ENCODE measurements at places on chromosomes 4 and X. TPM values are rescaled to one million over a fixed set of nuclear protein-coding genes. Genes with fewer than 3 reads are reported as not detected.
A peak's percentile ranks its signal among the peaks of the same experiment; 100 is the strongest.

- no peaks in the 10 kb centered on the region for H3K4me1 ChIP-seq
- H3K27me3 ChIP-seq, result no peaks in the 10 kb centered on the region
- no peak for DNase-seq
- no peak overlapping the region for H3K4me3 ChIP-seq
- no peak overlapping the region for H3K27ac ChIP-seq
These were observed 71.1 kb downstream of the CLOCK start for GRCh38 chr4:55475394-55476243.

DNA sequence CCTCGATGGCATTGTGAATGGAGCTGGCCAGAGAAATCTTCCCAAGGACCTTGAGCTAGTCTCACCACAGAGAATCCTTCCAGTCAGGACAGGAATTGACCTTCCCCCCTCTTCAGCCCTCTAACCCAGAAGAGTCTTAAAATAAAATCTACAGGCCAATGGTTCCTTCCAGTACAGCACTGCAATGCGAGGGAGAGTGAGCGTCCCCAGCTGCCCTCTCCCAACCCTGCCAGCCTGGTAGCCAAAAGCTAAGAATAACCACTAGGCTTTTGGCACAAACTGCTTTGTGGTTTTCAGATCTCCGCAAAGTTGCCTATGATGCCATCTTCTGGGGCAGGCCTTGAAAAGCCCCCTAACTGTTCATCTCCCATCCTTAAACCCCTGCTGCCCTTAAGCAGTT, 175.1 kb downstream of the AR start:
- H3K36me3 ChIP-seq, result no peaks in the 10 kb centered on the region
- H3K27me3 ChIP-seq, result no peaks in the 10 kb centered on the region
- no peak overlapping the region for H3K4me3 ChIP-seq
- no peak overlapping the region for H3K27ac ChIP-seq
- H3K4me1 ChIP-seq, result no peaks in the 10 kb centered on the region

- no peak overlapping the region for H3K27ac ChIP-seq
- no peaks in the 10 kb centered on the region for H3K4me1 ChIP-seq
These were observed 81.4 kb downstream of the PRR32 start for GRCh38 chrX:126900937-126901336.

GRCh38 chr4:172348426-172348825, 535.2 kb downstream of the GALNTL6 start:
- H3K36me3 ChIP-seq, result no peaks in the 10 kb centered on the region
- H3K27ac ChIP-seq, result no peak overlapping the region
- H3K4me1 ChIP-seq, result no peaks in the 10 kb centered on the region
- DNase-seq, result no peak
- no peak overlapping the region for H3K4me3 ChIP-seq

The AREG gene
- polyA plus RNA-seq, result 4.7 TPM

The DCUN1D4 gene
- 5.7 TPM for polyA plus RNA-seq

The IBSP gene
- polyA plus RNA-seq, result 0.04 TPM

DNA sequence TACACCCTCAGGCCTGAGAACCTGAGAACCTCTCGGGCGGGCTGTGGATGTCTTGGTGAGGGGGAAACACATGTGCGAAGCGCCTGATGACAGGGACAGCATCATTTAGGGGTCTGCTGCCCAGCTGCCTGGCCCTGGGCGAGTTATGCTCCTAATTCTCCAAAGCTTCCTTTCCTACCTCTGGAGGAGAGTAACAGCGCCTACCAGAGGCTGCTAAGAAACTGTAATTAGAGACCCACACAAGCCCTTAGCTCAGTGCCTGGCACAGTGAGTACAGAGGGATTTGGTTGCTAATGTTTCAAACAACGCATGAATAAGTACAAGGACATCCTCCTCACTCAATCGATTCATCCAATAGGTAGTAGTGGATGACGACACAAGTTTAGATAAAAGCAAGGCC, 40.4 kb downstream of the BCOR start:
- H3K4me1 ChIP-seq, result no peaks in the 10 kb centered on the region
- H3K27me3 ChIP-seq, result no peaks in the 10 kb centered on the region
- no peak overlapping the region for H3K4me3 ChIP-seq
- peaks cover 8% of the 10 kb centered on the region for H3K36me3 ChIP-seq
- H3K27ac ChIP-seq, result no peak overlapping the region

DNA sequence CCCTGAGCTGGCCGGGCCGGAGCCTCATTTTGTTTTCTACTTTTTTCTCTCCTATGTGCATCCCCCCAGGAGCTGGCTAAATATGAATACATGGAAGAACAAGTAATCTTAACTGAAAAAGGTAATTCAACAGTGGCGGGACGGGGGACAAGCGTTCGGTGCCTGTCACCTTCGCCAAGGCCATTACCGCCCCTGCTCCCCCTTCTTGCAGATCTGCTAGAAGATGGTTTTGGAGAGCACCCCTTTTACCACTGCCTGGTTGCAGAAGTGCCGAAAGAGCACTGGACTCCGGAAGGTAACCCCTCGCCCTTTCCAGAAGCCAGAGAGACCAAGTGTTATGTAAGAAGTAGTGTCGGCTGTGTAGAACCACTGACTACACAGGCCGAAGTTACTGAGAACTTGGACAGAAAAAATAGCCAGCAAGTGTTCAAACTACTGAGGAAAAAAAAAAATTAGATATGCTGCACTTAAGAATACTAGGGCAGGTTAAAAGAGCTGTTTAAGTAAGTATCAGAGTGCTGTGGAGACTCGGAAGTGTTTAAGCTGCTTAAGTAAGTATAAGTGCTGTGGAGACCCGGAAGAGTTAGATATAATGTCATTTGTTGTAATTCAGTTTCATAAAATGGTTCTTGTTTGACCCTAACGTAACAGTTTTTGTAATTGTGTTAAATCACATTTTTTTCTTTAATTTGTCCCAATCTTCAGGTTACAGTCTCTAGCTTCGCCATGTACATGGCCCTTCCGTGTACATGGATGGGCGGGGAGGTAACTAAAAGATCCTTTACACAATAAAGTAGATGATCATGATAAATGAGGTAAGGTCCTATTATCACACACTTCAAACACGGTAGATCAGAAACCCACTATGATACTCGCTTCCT, 856 bp downstream of the SAT1 start:
- no peaks in the 10 kb centered on the region for H3K4me1 ChIP-seq
- peak; percentile 28 for DNase-seq
- H3K27ac ChIP-seq, result peak overlapping the region; percentile 86
- H3K4me3 ChIP-seq, result peak overlapping the region; percentile 79

DNA sequence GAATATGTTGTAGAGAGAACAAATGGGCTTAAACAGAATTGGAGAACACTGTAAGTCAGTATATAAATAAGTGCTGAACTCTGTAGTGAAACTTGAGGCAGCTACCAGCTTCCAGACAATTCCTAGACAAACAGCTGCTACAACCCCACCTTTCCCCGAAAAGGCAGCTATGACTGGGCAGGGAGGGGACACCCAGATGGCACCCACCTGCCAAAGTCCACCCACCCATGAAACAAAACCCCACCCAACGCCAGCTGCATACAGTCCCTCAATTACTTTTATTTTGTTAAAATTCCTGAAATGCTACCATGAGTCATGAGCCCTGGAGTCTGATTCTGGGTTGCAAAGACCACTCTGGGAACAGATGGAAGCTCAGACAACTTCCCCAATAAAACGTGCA, 24.4 kb downstream of the RELL1 start:
- H3K4me3 ChIP-seq, result no peak overlapping the region
- H3K27ac ChIP-seq, result no peak overlapping the region
- peaks cover 45% of the 10 kb centered on the region for H3K4me1 ChIP-seq
- no peak for DNase-seq
- H3K36me3 ChIP-seq, result no peaks in the 10 kb centered on the region
- H3K27me3 ChIP-seq, result no peaks in the 10 kb centered on the region

DNA sequence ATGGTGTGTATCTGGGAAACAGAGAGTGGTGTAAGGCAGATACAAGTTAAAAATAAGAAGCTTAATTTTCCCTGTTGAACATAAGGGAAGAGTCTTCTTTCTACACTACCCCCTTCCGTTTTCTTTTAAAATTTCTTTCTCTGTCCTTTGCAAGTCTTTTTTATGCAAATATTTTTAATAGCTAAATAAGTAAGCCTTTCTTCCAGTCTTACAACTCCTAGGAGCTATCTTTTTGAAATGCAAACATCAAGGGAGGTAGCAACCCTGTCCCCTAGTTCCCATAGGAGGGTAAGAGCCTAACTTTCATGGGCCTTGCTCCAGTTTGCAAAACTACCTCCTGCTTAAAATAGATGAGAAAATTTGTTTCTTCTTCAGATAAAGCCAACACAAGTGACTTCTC, 121.5 kb downstream of the MBNL3 start:
- no peak overlapping the region for H3K27ac ChIP-seq
- H3K4me1 ChIP-seq, result no peaks in the 10 kb centered on the region
- H3K4me3 ChIP-seq, result no peak overlapping the region
- H3K36me3 ChIP-seq, result no peaks in the 10 kb centered on the region
- DNase-seq, result no peak

- H3K36me3 ChIP-seq, result no peaks in the 10 kb centered on the region
- no peak overlapping the region for H3K4me3 ChIP-seq
- DNase-seq, result no peak
- peaks cover 1% of the 10 kb centered on the region for H3K27me3 ChIP-seq
- H3K4me1 ChIP-seq, result no peaks in the 10 kb centered on the region
- H3K27ac ChIP-seq, result no peak overlapping the region
These were observed 11.3 kb upstream of the PRDM8 start for GRCh38 chr4:80185787-80186548.

GRCh38 chrX:20743046-20743445, 476.3 kb upstream of the RPS6KA3 start:
- no peak overlapping the region for H3K27ac ChIP-seq
- no peaks in the 10 kb centered on the region for H3K36me3 ChIP-seq
- no peaks in the 10 kb centered on the region for H3K27me3 ChIP-seq
- H3K4me3 ChIP-seq, result no peak overlapping the region
- no peak for DNase-seq
- no peaks in the 10 kb centered on the region for H3K4me1 ChIP-seq

DNA sequence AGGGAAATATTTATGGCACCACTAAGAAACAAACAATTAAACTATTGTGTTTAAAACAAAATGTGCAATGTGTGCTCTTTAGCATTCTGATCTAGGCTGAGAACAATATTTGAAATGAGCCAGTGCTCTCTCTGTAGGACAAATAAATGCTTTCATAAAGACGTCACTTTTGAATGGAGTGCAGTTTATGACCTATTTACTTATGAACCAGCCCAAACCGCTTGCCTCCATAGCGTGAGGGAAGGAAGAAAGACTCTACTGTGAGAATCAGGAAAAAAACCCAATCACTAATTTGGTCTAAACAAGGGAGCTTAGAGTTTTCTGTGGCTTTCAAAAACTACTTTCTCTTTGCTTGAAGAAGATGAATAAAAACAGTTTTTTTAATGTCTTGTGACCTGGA, 39.4 kb downstream of the SAT1 start:
- DNase-seq, result peak; percentile 73
- H3K4me1 ChIP-seq, result no peaks in the 10 kb centered on the region
- no peaks in the 10 kb centered on the region for H3K27me3 ChIP-seq
- no peak overlapping the region for H3K27ac ChIP-seq
- no peaks in the 10 kb centered on the region for H3K36me3 ChIP-seq

The MAGED4B gene
- polyA plus RNA-seq, result 5.1 TPM

DNA sequence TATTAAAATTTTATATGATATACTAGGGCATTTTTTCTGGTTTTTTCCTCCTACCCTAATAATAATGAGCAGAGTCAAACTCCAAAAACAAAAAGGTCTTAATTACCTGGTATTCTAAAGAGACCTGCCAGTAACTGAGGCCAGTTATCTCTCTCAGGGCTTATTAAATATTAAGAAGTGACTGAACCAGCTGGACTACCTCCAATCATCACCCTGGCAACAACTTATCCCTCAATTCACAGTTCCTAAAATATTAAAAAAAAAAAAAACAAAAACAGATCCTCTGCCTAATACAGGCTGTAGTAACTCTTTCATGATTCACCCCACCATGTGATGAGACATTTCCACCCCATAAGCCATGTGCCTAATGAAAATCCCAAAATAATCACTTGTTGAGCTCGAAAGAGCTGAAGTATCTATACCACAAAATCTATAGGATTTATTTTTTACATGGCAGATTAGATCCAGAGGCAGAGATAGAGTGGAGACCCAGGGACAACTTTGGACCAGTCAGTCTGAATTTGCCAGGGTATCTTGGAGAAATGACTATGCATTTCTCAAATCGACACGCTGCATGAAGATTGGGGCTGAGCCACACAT, 698.0 kb downstream of the FAT4 start:
- H3K36me3 ChIP-seq, result no peaks in the 10 kb centered on the region
- no peaks in the 10 kb centered on the region for H3K4me1 ChIP-seq
- H3K27ac ChIP-seq, result no peak overlapping the region
- no peaks in the 10 kb centered on the region for H3K27me3 ChIP-seq
- no peak for DNase-seq

DNA sequence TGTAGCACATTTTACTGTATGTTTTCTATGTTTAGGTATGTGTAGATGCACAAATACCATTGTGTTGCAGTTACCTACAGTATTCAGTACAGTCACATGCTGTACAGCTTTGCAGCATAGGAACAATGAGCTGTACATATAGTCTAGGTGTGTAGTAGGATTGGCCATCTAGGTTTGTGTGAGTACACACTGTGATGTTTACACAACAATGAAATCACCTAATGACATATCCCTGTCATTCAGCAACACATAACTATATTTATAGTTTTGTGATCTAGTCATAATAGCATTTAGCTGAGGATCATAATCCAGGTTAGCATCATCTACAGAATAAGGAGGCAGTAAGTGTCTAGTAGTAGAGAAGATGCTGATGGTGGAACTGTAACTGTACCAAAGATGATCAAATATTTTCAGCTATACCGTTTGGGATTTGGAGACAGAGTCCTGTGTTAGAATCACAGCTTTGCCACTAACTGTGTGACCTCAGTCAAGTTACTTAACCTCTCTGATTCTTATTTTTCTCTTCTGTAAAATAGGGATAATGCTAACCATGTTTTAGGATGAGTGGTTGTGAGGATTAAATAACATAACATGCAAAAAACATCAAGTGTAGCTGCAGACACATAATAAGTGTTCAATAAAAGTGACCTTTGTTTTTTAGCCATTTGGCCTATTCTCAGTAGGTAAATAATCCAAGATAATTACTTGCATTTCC, 73.3 kb downstream of the LIMCH1 start:
- DNase-seq, result no peak
- H3K27me3 ChIP-seq, result no peaks in the 10 kb centered on the region
- H3K4me3 ChIP-seq, result no peak overlapping the region
- peaks cover 5% of the 10 kb centered on the region for H3K4me1 ChIP-seq

DNA sequence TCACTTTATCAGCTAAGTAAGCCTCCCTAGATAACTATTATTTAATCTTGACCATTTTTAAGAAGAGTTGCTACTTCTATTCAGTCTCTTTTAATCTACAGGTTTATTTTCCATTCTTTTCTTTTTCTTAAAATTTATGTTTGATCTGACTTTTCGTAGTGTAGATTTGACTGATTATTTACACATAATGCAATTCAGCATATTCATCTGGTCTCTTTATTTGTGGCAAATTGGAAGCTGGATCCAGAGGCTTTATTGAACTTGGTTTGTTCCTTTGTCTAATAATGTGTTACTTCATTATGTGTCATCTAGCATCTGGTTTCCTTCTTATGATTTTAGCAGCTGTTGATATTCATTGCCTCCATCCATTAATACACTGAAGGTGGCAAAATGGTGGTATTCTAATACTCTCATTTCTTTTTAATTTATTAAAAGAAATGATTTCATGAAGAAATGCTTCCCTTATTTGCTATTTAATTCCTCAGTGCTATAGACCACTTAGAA, 113.0 kb downstream of the FBXW7 start:
- H3K36me3 ChIP-seq, result no peaks in the 10 kb centered on the region
- H3K27ac ChIP-seq, result no peak overlapping the region
- no peak overlapping the region for H3K4me3 ChIP-seq
- DNase-seq, result no peak

- H3K27ac ChIP-seq, result no peak overlapping the region
- H3K27me3 ChIP-seq, result no peaks in the 10 kb centered on the region
- no peak overlapping the region for H3K4me3 ChIP-seq
- DNase-seq, result no peak
- no peaks in the 10 kb centered on the region for H3K36me3 ChIP-seq
- H3K4me1 ChIP-seq, result no peaks in the 10 kb centered on the region
These were observed 22.2 kb downstream of the CLCN4 start for GRCh38 chrX:10178866-10179463.

Measured in small intestine (tissue), 16 donors.